Activated CD4-positive, CD25-positive, alpha-beta regulatory T cell treated with anti-CD3 and anti-CD28 coated beads, Interleukin-2, amount 50 U/mL, for 24 hours (primary cell): ENCODE measurements at places on chromosomes 7 and 10.
A peak's percentile ranks its signal among the peaks of the same experiment; 100 is the strongest.

- ATAC-seq = no peak
These were observed 380.0 kb downstream of the REEP3 start for GRCh38 chr10:63901228-63901627.

- no peak for ATAC-seq
These were observed 64.8 kb upstream of the SEC61G start for GRCh38 chr7:54823776-54824175.

- ATAC-seq = no peak
These were observed 5.2 kb upstream of the HTR7 start for GRCh38 chr10:90862908-90863514.

GRCh38 chr10:5566614-5567013 lies 41.9 kb downstream of the CALML3 start:
- ATAC-seq = peak; percentile 68

- no peak for ATAC-seq
These were observed 27.9 kb downstream of the C7orf25 start for GRCh38 chr7:42883950-42884349.

DNA sequence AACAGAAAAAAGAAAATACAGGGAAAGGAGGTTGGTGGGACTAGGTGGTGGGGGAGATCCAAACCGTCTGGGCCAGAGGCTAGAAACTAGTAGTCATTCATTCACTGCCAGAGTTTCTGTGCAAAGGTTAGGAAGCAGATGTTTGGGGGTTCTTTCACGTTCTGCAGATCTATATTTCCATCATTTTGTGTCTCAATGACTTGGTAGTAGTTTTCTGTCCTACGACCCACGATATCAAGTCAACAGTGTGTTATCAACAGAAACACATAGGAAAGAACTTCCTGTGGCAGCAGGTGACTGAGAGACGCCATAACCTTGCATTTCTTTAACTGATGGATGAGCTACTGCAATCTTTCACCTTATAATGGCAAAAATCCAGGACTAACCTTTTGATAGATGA lies 1.8 kb downstream of the CEP55 start:
- ATAC-seq = no peak

DNA sequence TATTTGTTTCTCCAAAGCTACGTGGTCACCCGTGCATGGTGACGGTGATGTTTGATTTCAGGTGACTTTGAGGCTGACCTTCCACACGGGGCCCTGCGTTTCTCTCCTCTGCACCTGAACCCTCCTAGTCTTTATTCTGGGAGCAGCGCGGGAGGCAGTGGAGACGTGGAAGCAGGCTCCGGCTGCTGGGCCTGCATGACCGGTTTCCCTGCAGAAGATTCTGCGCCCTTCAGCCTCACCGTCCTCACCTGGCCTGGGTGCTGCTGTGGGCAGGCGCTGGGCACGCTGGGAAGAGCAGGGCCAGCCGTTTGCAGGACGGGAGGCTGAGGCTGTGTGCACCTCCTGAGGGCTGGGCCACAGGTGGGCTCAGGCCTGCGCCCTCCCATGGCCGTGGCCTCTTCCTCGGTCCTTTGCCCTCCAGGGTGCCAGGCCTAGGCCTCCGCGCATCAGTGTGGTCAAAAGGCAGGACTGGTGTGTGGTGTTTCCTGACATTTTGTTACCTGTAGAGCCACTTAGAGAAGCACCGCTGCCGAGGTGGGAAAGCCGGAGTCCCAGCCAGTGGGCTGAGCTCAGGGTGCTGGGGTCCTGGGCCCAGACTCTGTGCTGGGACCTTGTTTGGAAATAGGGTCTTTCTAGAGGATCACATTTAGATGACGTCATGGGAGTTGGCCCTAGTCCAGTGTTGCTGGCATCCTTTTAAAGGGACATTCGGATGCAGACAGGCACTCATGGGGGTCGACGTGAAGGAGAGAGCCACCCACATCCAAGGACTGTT lies 478.3 kb downstream of the DNAJB6 start:
- no peak for ATAC-seq

GRCh38 chr10:1394155-1394912 lies 338.1 kb downstream of the WDR37 start:
- ATAC-seq = no peak

DNA sequence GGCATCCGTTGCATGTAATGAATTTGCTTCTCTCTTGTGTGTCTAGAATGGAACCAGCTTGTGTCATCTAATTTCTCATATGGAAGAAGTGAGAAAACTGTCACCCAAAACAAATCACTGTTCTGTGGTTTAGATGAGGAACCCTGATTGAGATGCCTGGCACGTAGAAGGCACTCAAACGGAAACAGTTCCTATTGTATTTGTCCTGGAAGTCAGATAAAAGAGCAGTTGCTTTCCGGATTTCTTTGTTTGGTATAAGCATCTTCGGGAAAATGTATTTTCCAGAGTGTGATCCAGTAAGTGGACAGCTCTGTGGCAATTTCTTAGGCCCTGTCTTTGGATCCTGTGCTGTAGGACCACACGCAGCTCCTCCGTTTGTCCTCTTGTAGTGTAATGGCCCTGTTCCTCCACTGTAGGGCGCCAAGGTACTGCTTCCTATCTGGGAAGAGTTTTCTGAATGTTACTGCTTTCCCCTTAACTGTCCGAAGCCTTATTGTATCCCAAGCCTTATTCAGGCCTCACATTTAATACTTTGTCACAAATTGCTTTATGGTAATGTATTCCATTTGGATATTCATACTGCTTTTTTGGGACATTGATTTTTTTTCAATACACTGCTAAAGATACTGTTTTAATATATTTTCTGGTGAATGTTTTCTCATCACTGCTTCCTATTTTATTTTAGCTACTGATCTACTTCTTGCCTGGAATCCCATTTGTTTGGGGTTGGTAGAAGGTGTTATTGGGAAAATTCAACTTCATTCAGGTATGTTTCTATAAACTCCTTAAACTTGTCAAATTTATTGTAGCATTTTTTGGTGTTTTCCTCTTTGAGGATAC lies 24.8 kb downstream of the INPP5F start:
- peak; percentile 81 for ATAC-seq

DNA sequence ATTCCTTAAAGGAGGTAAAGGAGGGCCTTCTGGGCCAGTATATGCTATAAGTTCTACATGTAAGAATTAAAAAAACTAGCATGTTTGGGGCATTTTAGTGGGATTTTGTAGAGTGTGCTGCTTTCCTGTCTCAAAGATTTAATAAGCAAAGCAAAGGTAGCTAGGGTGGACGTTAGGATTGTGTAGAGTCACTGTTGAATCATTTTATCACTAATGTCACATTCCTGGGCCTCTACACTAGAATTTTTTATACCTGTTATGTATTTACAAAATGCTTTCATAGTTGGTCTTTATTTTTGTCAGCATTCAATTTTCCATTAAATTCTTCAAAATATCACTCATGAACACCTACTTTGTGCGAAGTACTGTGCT lies 139.4 kb upstream of the PHYHIPL start:
- ATAC-seq = no peak

GRCh38 chr10:36455526-36456133 lies 669.8 kb upstream of the ANKRD30A start:
- no peak for ATAC-seq

DNA sequence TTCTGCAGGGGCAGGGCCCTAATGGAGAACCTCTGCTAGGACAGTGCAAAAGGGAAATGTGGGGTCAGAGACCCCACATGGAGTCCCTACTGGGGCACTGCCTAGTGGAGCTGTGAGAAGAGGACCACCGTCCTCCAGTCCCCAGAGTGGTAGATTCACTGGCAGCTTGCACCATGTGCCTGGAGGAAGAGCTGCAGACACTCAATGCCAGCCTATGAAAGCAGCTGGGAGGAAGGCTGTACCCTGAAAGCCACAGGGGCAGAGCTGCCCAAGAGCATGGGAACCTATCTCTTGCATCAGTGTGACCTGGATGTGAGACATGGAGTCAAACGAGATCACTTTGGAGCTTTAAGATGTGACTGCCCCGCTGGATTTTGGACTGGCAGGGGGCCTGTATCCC lies 20.3 kb upstream of the GNAT3 start:
- ATAC-seq = no peak

DNA sequence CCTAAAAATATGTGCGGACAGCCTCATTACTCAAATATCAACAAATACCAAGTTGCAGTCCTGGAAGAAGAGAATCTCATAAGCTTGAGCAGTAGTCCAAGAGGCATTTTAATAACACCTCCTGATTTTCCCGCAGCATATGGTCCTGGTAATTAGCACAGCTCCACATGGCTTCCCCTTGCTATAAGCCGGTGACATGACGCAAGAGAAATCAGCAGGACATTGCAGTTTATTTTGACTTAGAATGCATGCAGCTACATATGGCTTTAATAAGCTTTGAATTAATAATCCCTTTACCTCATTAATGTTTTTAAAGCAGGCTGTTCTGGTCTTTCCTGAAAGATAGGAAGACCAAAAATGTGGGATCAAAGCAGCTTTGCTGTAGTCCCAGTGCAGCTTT lies 137.6 kb downstream of the RAMP3 start:
- no peak for ATAC-seq

DNA sequence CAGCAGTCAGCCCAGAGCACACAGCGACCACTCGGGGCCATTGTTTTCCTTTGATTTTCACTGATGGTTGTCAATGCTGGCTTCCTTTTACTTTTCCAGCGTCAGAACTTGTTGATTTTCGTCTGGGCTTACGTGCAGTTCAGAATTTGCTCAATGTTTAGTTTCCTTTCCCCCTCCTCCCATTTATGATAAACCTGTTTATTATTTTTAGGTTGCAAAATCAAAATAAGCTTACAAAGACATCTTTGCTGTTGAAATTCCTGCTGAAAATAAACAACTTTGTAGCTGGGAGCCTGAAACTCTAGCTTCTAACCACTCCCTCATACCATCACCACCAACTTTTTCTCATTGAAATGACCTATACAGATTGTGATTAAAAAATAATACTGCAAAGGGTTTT lies 83.1 kb upstream of the LYZL1 start:
- ATAC-seq = no peak

- ATAC-seq = no peak
These were observed 28.4 kb upstream of the AGK start for GRCh38 chr7:141522657-141523342.

DNA sequence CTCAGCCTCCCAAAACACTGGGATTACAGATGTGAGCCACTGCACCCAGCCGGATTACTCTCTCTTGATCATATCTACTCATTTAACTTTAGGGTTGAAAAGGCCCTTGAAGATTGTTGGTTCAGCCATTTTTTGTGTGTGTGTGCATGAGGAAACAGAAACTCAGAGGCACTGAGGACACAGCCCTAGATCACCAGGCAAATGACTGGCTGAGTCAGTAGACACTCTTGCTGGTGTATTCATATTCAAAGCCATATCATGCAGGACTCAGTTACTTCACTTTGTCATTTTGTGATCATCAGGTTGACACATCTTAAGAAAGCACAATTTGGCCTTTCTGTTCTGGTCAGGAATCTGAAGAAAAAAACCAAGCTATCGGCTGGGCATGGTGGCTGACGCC lies 253.4 kb downstream of the TRIL start:
- ATAC-seq = no peak

- no peak for ATAC-seq
These were observed 55.9 kb upstream of the CAV2 start for GRCh38 chr7:116443646-116444045.

DNA sequence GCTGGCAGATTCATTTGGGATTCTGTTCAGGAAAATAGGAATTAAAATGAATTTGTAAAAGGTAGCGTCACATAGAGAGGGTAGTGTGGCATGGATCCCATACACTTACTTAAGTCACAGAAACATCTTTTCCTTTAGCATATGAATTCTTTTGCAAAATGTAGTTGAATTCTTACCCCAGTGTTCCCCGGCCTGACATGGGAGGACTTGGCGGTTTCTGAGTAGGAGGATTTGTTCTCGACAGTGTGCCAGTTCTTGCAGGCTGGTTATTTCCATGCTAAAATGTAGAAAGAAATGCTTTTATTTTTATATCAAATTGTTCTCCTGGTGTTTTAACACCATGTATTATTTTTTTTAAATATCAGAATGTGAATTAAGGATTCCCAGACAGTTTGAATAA lies 72.6 kb downstream of the PDSS1 start:
- no peak for ATAC-seq

- ATAC-seq = peak; percentile 39
These were observed 24.8 kb upstream of the EIF5AL1 start for GRCh38 chr10:79487296-79488194.

- ATAC-seq = no peak
These were observed 22.9 kb upstream of the LRRC17 start for GRCh38 chr7:102889851-102890250.
